ENCODE measurements at places on chromosomes 4 and X. TPM values are rescaled to one million over a fixed set of nuclear protein-coding genes. Genes with fewer than 3 reads are reported as not detected.

Gene PDCL2
- not detected for polyA plus RNA-seq

Gene WDR17
- not detected for polyA plus RNA-seq

Gene PCDH19
- 0.09 TPM for polyA plus RNA-seq

Gene KLB
- polyA plus RNA-seq = 22.6 TPM

Gene GRPEL1
- polyA plus RNA-seq = 32.3 TPM

DNA sequence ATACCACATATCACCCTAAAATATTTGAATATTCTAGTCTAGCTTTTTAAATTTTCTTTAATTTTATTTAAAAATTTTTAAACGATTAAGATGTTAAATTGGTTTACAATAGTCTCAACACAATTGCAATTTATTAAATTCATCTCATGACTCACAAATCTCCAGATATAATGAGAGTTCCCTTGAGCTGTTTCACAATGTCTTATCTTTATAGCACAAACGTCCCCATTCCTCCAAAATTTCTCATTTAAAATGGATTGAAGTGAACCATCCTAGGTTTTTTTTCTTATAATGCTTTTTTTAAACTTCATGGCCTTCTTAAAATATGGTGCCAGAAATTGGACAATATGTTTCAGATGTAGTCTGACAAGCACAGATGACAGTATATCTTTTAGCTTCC, 204.4 kb downstream of the GABRB1 start:
- no peak for DNase-seq

GRCh38 chr4:173264245-173264644, 69.9 kb downstream of the HMGB2 start:
- DNase-seq = no peak

DNA sequence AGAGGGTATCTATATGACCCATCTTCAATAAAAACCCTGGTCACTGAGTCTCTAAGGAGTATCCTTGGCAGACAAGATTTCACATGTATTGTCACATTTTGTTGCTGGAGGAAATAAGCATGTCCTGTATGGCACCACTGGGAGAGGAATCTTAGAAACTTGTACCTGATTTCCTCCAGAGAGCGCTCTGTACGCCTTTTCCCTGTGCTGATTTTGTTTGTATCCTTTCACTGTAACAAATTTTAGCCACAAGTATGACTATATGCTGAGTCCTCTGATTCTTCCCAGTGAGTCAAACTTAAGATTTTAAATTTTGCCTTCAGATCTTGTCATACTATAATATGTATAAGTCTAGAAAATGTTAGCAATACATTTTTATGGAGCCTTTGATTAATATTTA, 102.8 kb downstream of the ITIH6 start:
- no peak for DNase-seq

GRCh38 chr4:159444678-159445077, 341.8 kb downstream of the RAPGEF2 start:
- DNase-seq = no peak

DNA sequence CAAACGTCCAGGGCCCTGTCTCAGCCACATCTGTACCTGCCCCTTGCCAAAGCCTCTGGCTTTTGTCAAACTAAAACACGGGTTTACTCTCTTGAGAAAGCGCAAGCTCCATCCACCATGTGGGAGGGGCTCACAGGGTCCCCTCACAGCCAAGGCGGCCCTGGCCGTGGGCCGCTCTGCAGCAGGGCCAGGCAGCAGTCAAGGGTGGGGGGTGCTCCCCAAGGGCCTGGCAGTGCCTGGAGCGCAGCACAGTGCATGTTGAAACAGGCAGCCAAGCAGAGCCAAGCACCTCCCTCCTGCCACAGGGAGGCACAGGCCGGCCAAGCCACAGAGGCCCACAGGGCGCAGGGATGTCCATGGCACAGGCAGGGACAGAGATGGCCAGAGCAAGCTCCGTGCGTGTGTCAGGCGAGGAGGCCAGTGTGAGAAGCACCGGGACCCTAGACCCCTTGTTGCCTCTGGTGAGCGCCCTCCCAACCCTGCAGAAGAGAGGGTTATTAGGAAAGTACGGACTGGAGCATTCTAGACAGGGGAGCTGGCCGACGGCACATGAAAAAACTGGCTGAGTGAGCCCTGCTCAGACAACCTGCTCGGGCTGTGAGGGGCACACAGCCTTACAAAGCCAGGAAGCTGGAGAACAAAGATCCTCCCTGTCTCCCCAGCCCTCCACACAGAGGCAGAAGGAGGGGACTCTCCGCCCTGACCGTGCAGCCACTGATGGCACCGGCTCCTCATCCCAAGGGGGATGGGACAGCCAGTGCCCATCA, 39.0 kb downstream of the FAM53A start:
- no peak for DNase-seq

GRCh38 chr4:118335324-118335723, 17.5 kb downstream of the PRSS12 start:
- no peak for DNase-seq

DNA sequence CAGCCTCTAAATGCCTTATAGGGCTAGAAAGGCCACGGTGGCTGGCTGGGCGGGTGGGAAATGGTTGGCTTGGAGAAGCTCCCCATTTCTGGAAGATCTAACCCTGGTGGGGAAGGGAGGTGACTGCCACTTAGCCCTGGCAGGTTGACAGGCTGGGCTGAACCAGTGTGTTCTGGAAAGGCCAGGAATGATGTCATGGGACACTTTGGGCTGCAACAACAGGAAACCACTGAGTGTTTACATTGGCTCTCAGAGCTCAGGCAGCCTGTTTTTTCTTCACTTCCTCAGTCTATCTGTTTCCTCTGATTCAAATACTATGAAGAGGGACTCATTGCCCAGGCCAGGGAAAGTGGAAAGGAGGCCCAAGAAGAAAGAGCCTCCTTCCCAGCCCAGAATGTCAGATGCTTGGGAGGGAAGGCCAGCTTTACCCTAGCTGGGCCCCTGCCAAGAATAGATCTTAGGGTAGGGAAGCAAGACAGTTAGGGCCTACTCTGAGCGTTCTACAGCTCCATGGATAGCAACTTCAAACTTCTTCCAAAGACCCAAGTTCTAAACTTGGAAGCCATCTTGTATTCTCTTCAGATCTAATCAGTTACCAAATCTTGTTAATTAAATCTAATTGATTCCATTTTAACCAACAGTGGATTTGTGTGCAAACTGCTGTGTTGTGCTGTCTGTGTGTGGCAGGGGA, 65.8 kb upstream of the MSN start:
- DNase-seq = peak; percentile 0

DNA sequence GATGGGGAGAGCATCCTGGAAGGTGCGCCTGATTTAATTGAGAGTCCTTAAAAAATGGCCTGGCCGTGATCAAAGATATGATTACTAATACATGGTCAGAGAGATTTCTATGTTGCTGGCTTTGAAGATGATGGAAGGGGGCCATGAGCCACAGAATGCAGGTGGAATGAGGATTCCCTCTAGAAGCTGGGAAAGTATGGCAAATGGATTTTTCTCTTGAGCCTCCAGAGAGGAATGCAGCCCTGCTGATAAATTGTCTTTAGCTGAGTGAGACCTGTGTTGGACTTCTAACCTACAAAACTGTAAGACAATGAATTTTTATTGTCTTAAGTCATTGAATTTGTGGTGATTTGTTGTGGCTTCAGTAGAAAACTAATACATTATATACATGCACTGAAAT, 7.7 kb downstream of the NUDT9 start:
- DNase-seq = no peak

DNA sequence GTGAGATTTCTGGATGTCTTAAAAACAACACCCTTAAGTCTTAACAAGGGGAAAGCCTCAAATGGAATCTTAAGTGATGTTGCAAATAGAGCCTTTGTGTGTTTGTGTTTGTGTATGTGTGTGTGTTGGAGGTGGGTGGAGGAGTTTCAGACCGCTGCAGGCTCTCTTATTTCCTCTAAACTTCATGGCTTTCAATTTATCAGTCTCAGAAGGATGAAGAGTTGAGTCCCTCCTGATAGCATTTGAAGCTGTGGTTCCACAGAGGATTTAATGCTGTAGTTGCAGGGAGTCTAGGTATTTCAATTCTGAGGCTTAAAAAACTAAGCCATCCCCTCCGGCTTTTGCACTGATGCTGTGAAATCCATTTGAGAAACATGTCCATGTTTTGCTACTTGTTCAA, 4.3 kb upstream of the AGA start:
- DNase-seq = no peak

DNA sequence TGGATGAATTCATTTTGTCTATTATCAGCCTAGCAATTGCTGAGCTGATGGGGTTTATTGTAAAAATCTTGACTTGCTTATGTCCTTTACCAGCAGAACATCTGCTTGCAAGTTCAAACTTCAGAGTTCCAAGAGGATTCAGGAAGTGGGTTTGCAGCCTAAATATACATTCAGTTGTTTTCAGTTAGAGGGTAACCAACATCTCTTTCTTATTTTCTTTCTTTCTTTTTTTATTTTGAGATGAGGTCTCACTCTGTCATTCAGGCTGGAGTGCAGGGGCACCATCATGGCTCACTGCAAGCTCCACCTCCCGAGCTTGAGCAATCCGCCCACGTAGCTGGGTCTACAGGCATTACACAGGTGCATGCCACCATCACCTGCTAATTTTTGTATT, 31.4 kb upstream of the FHL1 start:
- no peak for DNase-seq

All from HepG2 (cell line).